ENCODE measurements at places on chromosomes 2 and 18. TPM values are rescaled to one million over a fixed set of nuclear protein-coding genes. Genes with fewer than 3 reads are reported as not detected.

IL1F10 gene
- total RNA-seq, result not detected

GULP1 gene
- 9.3 TPM for total RNA-seq

OTOS gene
- not detected for total RNA-seq

IRS1 gene
- 10.5 TPM for total RNA-seq

PROKR1 gene
- not detected for total RNA-seq

RRM2 gene
- total RNA-seq, result 16.5 TPM

ZNF397 gene
- 26.5 TPM for total RNA-seq

DNA sequence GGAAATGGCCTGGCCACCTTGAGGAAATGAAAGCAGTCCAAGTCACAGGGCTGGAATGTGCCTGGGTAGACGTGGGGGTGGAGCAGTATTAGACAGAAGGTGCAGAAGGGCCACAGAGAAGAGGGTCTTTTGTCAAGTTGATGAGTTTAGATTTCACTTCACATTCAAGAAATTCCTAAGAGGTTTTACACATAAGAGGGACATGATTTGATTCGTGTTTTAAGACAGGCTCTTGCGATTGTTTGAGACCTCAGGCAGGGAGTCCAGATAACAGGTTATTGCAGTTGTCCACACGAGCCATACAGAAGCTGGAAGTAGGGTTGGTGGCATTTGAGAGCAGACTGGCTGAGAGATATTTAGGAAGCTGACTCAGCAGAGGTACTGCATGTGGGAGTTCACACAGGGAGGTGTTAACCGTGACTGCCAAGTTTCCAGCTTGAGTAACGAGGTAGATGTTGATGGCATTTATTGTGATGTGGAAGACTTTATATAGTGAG, 64.6 kb downstream of the NEB start:
- H3K27me3 ChIP-seq, result no peaks in the 10 kb centered on the region
- H3K4me1 ChIP-seq, result peaks cover 5% of the 10 kb centered on the region
- no peaks in the 10 kb centered on the region for H3K36me3 ChIP-seq
- H3K4me3 ChIP-seq, result no peak overlapping the region

DNA sequence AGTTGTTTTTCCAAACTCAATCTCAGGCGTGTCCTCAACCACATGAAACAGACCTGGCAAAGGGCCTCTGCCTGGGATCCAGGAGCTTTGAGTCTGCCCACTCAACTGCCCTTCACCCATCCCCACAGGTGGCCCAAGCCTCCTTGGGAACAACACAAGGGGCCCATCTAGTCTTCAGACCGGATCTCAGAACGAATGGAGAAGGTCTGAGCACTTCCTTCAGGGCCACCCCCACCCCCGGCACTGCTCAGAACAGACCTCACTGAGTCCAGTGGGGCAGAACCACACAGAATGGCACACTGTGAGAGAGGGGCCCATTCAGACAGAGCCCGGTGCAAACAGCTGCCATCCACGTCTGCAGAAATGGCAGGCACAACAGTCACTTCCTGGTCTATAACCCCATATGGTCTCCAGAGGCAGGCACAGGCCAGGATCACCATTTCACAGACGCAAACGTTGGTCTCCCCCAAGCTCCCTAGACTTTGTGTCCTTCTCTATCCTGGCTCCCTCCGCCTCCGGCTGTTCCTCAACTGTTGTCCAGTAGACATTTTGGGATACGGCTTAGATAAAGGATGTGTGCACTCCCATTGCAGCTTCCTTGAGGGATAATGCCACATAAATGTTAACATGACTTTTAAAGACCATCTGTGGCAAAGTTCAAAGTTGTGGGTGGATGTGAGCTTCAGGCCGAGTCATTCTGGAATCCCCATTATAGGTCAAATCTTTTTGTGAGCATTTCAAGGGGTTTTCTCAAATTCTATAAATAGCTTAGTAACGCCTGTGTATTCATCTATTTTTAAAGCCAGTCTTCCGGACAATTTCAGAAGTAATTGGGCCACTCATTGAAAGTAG, 149.7 kb downstream of the SMAD7 start:
- no peak overlapping the region for H3K4me3 ChIP-seq
- H3K27me3 ChIP-seq, result no peaks in the 10 kb centered on the region
- no peak for DNase-seq

DNA sequence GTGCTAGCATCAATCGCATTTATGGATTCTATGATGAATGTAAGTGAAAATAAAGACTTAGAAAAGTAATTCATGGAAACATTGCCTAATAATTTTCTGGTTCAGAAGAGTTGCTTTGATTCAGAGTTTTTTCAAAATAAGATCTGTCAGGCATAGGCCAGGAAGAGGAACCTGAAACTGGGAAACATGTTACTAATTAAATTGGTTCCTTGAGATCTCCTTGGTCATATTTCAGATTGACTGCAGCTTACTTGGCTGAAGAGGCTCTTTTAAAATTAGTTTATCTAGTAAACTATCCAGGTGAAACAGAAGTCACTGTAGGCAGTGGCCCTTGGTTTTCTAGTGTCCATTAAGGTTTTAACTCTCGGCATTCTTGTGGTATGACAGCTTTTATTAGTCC, 27.4 kb downstream of the PPP1CB start:
- peaks cover 10% of the 10 kb centered on the region for H3K4me1 ChIP-seq
- no peaks in the 10 kb centered on the region for H3K27me3 ChIP-seq
- H3K27ac ChIP-seq, result no peak overlapping the region
- H3K4me3 ChIP-seq, result no peak overlapping the region
- peaks cover 78% of the 10 kb centered on the region for H3K36me3 ChIP-seq

- H3K4me3 ChIP-seq, result no peak overlapping the region
- H3K27ac ChIP-seq, result no peak overlapping the region
- H3K27me3 ChIP-seq, result no peaks in the 10 kb centered on the region
- no peaks in the 10 kb centered on the region for H3K4me1 ChIP-seq
- DNase-seq, result peak; percentile 22
Measured at GRCh38 chr18:33761363-33761762, 183.3 kb downstream of the ASXL3 start.

GRCh38 chr2:67919490-67919889, 143.3 kb downstream of the C1D start:
- H3K36me3 ChIP-seq, result no peaks in the 10 kb centered on the region
- H3K27ac ChIP-seq, result peak overlapping the region; percentile 56
- no peak for DNase-seq
- no peak overlapping the region for H3K4me3 ChIP-seq
- no peaks in the 10 kb centered on the region for H3K27me3 ChIP-seq
- H3K4me1 ChIP-seq, result peaks cover 22% of the 10 kb centered on the region

GRCh38 chr18:68714366-68714711, 569 bp downstream of the TMX3 start:
- no peaks in the 10 kb centered on the region for H3K27me3 ChIP-seq
- H3K27ac ChIP-seq, result peak overlapping the region; percentile 70
- peaks cover 19% of the 10 kb centered on the region for H3K4me1 ChIP-seq
- peaks cover 21% of the 10 kb centered on the region for H3K36me3 ChIP-seq
- DNase-seq, result no peak

GRCh38 chr2:18788592-18788991, 199.2 kb upstream of the NT5C1B start:
- peak; percentile 34 for DNase-seq
- no peak overlapping the region for H3K4me3 ChIP-seq
- H3K4me1 ChIP-seq, result peaks cover 7% of the 10 kb centered on the region
- H3K36me3 ChIP-seq, result no peaks in the 10 kb centered on the region
- no peaks in the 10 kb centered on the region for H3K27me3 ChIP-seq

- H3K4me3 ChIP-seq, result no peak overlapping the region
- H3K27ac ChIP-seq, result no peak overlapping the region
- peaks cover 6% of the 10 kb centered on the region for H3K4me1 ChIP-seq
- no peak for DNase-seq
- peaks cover 12% of the 10 kb centered on the region for H3K36me3 ChIP-seq
- H3K27me3 ChIP-seq, result no peaks in the 10 kb centered on the region
Measured at GRCh38 chr2:219461047-219461514, 26.4 kb downstream of the SPEG start.

DNA sequence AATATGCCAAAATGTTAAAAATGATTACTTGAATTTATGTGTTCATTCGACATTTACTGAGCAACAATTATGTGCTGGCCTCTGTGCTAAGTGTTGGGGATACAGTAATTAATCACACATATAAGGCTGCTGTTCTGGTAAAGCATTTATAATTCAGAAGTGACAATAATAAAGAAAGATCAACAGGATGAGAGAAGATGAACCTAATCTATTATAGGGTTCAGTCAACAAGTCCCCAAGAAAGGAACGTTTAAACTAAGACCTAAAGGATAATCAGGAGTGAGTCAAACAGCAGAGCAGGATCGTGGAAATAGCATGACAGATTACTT, 60.1 kb upstream of the COX7A2L start:
- peak overlapping the region; percentile 66 for H3K27ac ChIP-seq
- no peak overlapping the region for H3K4me3 ChIP-seq

DNA sequence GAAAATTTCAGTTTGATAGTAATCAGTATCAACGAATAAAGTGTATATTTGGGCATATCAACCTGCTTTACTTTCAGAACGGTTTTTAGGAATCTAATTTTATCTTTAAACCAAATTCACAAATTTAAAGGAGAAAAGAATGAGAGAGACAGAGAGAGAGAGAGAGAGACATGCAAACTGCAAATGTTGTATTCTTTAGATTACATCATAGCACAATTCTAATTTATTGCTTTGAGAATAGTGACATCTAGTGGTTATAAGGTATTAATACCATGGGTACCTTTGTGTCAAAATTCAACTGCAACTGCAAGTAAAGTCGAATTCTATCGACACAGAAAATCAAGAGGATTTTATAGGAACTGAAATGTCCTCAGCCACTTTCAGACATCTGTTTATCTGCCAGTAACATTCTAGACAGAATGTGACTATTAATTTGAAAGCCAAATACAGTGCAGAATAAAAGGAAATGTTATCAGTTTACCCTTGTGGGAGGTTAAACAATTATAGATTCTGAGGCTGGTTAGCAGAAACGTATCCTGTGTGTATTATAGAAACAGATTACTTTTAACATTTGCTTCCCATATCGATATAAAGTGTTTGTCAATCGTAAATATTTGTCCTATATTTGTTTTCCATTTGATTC, 529.8 kb upstream of the VRK2 start:
- no peaks in the 10 kb centered on the region for H3K36me3 ChIP-seq
- H3K4me1 ChIP-seq, result no peaks in the 10 kb centered on the region
- no peak overlapping the region for H3K4me3 ChIP-seq
- DNase-seq, result peak; percentile 38

GRCh38 chr2:170842785-170843184, 26.1 kb downstream of the GAD1 start:
- H3K27me3 ChIP-seq, result no peaks in the 10 kb centered on the region
- H3K4me3 ChIP-seq, result no peak overlapping the region
- H3K4me1 ChIP-seq, result peaks cover 13% of the 10 kb centered on the region
- peaks cover 4% of the 10 kb centered on the region for H3K36me3 ChIP-seq

DNA sequence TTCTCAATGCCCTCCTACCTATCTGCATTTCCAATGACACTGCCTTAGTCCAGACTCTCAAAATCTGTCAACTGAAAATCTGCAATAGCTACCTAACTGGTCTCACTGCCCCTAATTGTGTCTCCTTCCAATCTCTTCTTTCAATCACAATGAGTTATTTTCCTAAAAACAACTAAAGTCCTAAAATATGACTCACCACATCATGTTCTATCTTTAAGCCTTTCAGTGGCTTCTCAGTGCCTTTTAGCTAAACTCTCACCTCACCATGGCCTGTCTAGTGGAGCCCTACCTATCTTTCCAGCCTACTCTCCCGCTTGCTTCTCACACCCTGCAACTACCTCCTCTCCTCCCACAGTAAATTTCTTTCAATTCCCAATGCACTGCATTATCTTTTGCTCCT, 220.9 kb upstream of the PKDCC start:
- no peak overlapping the region for H3K27ac ChIP-seq
- no peak overlapping the region for H3K4me3 ChIP-seq
- no peaks in the 10 kb centered on the region for H3K36me3 ChIP-seq
- DNase-seq, result no peak

- H3K4me1 ChIP-seq, result peaks cover 25% of the 10 kb centered on the region
- H3K27me3 ChIP-seq, result no peaks in the 10 kb centered on the region
- H3K4me3 ChIP-seq, result no peak overlapping the region
- H3K36me3 ChIP-seq, result no peaks in the 10 kb centered on the region
- no peak for DNase-seq
- no peak overlapping the region for H3K27ac ChIP-seq
Measured at GRCh38 chr2:20397811-20398447, 47.3 kb upstream of the PUM2 start.

GRCh38 chr18:42765302-42765701, 350.2 kb downstream of the RIT2 start:
- H3K27ac ChIP-seq, result no peak overlapping the region
- H3K4me1 ChIP-seq, result no peaks in the 10 kb centered on the region
- H3K4me3 ChIP-seq, result no peak overlapping the region
- DNase-seq, result no peak
- H3K27me3 ChIP-seq, result peaks cover 14% of the 10 kb centered on the region
- H3K36me3 ChIP-seq, result no peaks in the 10 kb centered on the region

DNA sequence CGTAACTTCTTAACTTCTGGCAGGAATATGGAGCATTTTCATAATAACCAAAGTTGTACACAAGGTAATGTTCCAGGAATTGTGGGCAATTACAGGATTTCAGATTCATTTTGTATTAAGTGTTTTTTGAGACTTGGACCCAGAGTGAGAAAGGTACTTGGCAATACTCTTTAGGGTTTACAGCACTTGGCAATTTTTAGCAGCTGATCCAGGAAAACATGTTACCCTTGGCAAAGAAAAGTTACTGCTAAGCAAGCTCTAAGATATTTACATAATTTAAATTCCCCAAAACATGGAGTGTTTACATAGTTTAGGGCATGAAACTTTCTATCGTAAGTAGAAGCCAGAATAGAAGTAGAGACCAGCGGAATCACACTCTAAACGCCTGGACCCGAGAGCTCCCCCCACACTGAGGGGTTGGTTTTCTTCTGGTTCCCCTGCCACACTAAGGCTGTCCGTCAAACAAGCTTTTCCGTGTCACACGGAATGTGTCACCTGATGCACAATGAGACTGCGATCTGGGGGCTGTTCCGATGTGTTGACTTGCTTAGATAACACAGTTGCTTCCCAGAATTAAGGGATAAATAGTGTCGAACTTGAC, 177.1 kb downstream of the PTGR3 start:
- no peaks in the 10 kb centered on the region for H3K27me3 ChIP-seq
- no peak overlapping the region for H3K27ac ChIP-seq
- no peaks in the 10 kb centered on the region for H3K36me3 ChIP-seq
- no peak for DNase-seq
- H3K4me1 ChIP-seq, result no peaks in the 10 kb centered on the region
- no peak overlapping the region for H3K4me3 ChIP-seq

DNA sequence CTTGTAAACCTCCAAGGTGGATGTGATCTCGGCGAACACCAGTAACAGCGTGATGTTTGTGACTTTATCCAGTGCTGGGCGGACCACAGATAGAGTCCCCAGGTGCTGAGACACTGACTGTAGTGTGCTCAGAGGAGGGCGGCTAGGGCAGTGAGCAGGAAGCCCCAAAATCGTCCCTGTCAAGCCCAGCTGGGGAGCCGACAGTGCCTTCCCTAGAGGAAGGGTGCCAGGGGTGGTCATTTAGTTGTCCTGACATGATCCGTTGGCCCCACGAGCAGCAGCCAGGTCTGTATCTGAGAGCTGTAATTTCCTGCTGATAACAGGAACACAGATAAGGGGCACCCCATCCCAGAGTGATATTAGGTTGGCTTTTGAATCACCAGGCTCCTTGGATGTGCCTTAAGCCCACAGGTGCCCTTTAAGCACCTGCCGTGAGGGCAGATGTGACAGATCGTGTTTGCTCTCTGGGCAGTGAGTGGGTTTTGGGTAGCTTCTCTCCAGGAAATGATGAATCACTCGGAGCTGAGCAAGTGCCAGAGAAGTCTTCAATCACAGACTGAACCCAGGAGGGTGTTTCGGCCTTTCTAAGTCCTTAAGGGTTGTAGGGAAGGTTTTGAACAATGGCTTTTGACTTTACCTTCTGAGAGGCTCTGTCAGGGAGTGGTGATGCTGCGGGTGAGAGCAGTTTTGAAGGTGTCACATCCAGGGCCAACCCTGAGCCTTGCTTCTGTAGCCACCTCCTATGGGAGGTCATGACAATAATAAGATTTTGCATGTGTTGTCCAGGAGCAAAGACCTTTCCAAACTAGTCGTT, 7.7 kb downstream of the LPIN1 start:
- H3K27me3 ChIP-seq, result no peaks in the 10 kb centered on the region
- H3K36me3 ChIP-seq, result peaks cover 44% of the 10 kb centered on the region
- H3K4me1 ChIP-seq, result peaks cover 54% of the 10 kb centered on the region
- peak overlapping the region; percentile 62 for H3K27ac ChIP-seq
- H3K4me3 ChIP-seq, result peak overlapping the region; percentile 39

Measured in MCF 10A (cell line).